Skin of body (tissue), 3 donors: ENCODE measurements at places on chromosomes 6 and 20. TPM values are rescaled to one million over a fixed set of nuclear protein-coding genes. Genes with fewer than 3 reads are reported as not detected.

GRCh38 chr6:41039060-41039998 is at the start of gene UNC5CL:
Gene UNC5CL (minus strand): TSS chr6:41039221. CDS start chr6:41035074, 4,147 bp downstream.
- DNase-seq = no peak

DNA sequence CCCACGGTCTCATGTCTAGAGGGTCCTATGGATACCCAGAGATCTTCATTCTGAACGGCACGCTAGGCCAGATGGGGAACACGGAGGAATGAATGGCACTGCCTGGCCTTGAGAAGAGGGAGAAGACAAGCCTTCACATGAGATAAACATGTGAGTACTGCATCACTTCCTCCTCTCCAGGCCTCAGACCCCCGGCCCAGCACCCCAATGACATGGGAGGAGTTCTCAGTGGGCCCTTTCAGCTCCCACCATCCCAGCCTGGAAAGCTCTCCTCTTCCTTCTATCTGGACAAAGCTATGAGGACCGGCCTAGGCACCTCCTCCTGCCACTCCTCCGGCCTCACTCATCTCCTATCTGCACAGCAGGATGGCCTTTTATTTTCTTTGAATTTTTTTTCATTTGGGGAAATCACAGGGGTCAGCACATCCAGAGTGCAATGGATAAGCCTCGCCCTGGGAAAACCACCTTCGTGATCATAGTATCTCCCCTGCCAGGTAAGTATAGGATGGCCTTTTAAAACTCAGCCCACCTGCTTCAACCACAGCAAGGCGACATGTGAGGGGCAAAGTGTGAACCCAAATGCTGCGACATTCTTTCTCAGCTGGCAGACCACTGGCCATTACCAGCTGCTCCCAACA is 39.2 kb upstream of the CDKN1A start:
- DNase-seq = no peak

HLA-C gene
- total RNA-seq = 25.7 TPM

DNA sequence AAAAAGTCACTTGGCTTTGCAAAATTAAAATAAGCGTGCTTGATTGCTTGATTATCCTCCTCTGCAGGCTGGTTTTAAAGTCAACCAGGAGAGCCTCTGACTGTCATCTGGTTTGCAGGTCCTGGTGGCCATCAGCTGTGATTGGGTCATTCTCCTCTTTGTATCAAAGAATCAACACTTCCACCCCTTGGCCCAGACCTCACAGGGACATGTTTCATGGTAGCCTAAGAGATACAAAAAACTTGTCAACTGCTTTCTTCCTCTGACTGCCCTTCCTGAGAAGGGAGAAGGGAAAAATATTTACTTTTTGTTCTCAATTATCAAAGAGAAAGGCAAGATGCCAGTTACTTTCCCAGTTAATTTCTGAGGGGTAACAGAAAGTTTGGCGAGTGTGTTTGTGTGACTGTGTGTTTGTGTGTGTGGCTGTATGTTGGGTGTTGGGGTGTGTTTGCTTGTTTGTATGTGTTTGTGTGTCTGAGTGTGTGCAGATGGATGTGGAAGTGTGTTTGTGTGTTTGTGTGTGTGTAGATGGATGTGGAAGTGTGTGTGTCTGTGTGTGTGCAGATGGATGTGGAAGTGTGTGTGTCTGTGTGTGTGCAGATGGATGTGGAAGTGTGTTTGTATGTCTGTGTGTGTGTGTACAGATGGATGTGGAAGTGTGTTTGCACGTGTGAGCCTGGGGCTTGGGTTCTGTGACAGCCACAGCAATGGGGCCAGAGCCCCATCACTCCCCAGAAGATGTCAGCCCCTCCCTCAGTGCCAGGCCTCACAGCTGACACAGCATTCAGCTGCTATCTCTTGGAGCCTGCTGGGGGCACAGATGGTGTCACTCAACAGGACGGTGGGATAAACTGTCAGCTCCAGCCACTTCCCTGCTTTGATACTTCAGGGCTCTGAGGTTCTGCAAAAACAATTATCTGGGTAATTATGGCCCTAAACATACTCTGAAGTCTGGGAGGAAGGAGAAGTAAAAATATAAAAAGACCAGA is 98.6 kb upstream of the RNF24 start:
- no peak for DNase-seq

- no peak for DNase-seq
These were observed 49.7 kb upstream of the ARMH2 start for GRCh38 chr6:24848461-24848860.

SUMO4 gene
- total RNA-seq = 6.5 TPM

MAFB gene
- total RNA-seq = 20.6 TPM

GLP1R gene
- 0.10 TPM for total RNA-seq

- DNase-seq = no peak
These were observed 3.8 kb upstream of the TUBB1 start for GRCh38 chr20:59015411-59015810.

GRCh38 chr6:22024973-22025467 is 271.8 kb downstream of the PRL start:
- DNase-seq = no peak

GRCh38 chr6:36285187-36285671 is 15.4 kb downstream of the PNPLA1 start:
- no peak for DNase-seq
